IMR-90 (cell line): ENCODE measurements at places on chromosomes 1 and 21. TPM values are rescaled to one million over a fixed set of nuclear protein-coding genes. Genes with fewer than 3 reads are reported as not detected.

Gene HNRNPCL1
- polyA plus RNA-seq: not detected in 2 replicates

DNA sequence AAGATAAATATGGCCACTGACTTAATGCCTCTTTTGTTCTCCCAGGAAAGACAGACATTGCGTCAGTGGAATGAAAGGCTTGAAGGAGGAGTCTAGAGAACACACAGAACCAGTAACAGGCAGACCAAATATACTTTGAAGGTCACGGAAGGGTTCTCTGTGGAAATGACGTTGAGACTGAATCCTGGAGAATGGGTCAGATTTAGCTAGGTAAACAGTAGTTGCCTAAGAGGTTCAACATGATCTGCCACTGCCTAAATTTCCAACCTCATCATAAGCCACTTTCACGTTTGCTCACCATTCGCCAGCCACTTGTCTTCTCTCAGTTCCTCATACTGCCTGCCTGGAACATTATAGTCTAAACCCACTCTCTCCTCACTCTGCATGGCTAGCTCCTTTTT, 20.5 kb downstream of the PLA2G4A start:
- no peak for DNase-seq

GRCh38 chr1:61318319-61319125, 236.2 kb downstream of the NFIA start:
- peak; percentile 59 for DNase-seq

GRCh38 chr1:236413688-236414087, 19.6 kb downstream of the EDARADD start:
- DNase-seq: no peak

Gene LRRC38
- polyA plus RNA-seq: not detected in 2 replicates

GRCh38 chr1:6245869-6246496, 2.0 kb downstream of the HES3 start:
- DNase-seq: no peak

Gene FAM72A
- polyA plus RNA-seq: 3.8 and 5.0 TPM in 2 replicates

Gene PCSK9
- 0.14 and 0.17 TPM in 2 replicates for polyA plus RNA-seq

DNA sequence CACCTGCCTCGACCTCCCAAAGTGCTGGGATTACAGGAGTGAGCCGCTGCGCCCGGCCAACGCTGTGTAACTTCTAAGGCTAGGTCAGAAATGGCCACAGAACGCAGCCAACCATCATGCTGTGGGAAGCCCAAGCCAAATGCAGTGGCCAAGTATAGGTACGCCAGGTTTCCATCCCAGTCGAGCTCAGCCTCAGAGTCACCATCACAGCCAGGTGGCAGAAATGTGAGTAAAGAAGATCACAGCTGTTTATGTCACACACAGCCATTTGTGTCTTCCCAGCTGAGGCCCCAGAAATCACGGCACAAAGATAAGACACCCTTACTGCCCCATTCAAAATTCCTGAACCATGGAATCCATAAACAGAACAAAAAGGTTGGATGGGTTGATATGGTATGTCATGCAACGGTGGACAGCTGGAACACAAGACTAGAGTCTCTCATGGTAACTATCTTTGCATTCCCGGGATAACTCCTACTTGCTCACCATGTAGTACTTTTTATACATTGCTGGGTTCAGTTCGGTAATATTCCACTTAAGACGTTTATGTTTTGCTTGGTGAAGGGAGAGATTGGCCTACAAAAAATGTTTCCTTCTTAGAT, 84.3 kb downstream of the SLC45A1 start:
- DNase-seq: no peak

DNA sequence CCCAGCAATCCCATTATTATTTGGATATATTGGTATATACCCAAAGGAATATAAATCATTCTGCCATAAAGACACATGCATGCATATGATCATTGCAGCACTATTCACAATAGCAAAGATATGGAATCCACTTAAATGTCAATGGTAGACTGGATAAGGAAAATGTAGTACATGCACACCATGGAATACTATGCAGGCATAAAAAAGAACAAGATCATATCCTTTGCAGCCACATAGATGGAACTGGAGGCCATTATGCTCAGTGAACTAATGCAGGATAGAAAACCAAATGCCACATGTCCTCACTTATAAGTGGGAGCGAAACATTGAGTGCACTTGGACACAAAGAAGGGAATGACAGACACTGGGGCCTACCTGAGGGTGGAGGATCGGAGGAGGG, 24.6 kb downstream of the KAZN start:
- no peak for DNase-seq

GRCh38 chr1:183194527-183195141, 8.6 kb downstream of the LAMC2 start:
- no peak for DNase-seq

- DNase-seq: no peak
These were observed 32.1 kb upstream of the CHRM3 start for GRCh38 chr1:239354231-239354630.

DNA sequence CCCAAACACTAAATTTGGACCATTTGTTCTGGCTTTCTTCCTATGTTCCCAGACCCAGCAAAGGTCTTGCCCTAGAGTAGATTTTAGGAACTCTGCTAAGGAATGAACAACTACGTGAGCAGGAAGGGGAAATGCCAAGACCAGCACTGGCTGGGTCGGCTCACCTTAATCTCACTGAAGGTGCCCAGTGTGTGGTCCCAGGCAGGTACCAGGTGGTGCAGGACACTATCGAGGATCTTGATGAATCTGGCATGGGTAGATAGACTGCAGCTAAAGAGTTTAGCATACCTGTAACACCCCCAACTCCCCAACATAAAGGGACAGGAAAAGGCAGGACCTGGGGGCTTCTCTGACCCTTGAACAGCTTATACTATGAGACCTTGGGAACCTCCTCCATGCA, 3.0 kb downstream of the HECTD3 start:
- no peak for DNase-seq

DNA sequence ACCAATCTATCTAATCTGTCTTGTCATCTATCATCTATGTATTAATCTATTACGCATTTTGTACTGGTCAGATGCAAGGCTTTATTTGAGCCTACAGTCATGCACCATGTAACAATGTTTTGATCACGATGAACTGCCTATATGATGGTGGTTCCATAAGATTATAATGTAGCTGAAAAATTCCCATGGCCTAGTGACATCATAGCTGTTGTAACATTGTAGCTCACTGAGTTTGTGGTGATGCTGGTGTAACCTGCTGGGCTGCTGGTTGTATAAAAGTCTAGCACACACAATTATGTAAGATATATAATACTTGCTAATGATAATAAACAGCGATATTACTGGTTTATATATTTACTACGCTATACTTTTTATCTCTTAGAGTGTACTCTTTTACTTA, 64.8 kb upstream of the IGSF5 start:
- no peak for DNase-seq

Gene PTPN7
- 0.05 TPM in 1 of 2 replicates, not detected in the other for polyA plus RNA-seq

GRCh38 chr1:117627546-117628130, 21.8 kb downstream of the TENT5C start:
- DNase-seq: no peak

Gene ACP6
- polyA plus RNA-seq: 8.2 and 8.8 TPM in 2 replicates

DNA sequence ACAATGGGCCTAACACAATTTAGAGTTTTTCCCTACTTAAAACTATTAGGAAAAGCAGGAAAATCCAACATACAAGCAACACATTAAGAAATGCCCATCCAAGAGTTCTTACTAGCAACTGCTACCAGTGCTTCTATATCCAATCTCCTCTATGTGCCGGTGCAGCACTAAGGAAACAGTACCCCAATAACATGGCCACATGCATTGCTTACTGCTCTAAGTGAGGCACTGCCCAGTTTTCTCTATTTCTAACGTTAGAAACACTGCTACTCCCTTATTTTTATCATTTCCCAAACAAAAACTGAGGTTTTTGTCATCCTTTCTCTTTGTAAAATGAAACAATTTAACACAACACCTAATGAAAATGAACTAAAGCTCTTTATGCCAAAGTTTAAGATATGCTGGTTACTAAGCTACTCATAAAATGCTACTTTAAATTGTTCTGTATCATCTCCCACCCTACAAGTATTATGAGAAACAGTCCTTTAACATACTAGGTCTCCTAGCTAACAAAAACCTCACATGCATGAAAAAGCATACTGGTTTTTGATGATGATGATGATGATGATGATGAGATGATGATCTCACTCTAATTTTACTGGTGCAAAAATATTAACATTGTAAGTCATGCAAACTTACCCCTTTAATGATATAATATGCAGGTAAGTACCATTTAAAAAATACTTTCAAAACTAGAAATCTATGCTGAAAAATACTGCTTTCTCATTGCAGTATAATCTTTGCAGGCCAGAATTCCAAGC, 90.7 kb upstream of the TTC39A start:
- DNase-seq: no peak

DNA sequence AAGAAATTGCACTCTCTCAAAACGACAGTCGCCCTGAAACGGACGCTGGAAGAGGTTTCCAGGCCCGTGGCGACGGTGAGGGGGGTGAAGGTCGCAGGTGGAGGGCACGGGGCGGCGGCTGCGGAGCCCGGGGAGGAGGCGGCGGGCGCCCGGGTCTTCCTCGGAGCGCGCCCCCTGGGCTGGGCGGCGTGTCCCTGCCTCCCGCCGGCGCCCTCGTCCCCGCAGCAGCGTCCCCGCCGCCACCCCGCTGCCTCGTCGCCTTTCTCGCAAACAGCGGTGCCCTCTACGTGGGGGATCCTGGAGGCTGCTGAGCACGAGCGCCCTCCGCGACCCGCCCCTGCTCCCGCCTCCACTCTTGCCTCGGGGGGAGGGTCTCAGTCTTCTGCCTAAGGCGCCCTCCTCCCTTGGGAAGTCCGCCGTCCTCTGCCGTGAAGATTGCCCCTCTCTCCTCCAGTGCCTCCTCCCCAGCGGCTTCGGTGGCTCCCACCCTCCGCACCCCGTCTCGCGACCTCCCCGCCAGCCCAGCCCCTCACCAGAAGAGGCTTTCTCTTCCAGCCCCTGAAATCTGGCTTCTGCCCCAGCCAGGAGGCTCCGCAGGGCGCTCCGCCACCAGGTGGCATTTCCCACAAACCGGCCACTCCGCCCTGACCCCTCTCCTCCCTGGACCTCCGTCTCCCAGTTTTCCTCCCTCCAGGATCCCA, 227.4 kb downstream of the SDCCAG8 start:
- no peak for DNase-seq
